Fibroblast of pulmonary artery (primary cell): ENCODE measurements at places on chromosomes 12 and 14.
A peak's percentile ranks its signal among the peaks of the same experiment; 100 is the strongest.

- peak; percentile 88 for DNase-seq
Observed at GRCh38 chr12:1605129-1606020, 11.0 kb upstream of the FBXL14 start.

GRCh38 chr14:96167224-96168148 is 37.2 kb upstream of the BDKRB2 start:
- DNase-seq: peak; percentile 39

DNA sequence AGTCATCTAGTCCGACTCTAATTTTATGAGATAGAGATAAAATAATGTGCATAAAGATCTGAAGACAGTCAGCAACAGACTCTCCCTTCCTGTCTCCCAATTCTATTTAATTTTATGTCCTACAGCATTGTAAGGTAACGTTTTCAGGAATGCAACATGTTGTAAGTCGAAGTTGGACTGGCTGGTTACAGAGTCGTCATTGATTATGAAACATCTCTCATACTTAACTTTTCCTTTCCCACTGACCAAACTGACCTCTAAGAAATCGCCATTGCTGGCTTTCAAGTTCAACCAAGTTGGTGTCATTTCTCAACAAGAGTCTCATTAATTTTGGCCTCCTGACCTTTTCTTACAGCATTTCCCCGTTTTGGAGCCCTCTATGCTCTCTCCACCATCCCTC is 4.9 kb upstream of the RIC8B start:
- DNase-seq: peak; percentile 40

DNA sequence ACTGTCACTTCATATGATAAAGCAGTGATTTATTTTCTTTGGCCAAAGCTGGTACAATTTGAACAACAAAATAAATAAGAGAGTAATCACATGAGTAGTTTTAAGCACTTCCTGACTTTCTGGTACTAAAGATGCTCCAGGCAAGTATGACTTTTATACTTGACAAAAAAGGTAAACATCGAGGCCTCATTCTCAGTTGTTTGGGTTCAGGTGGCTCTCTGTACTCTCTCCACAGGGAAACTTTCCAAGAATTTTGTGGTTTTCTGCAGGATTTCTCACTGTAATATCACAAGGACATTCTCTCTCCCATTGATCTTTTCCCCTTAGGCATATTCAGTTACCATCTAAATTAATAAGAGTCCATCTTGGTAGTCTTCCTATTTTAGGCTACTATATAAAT is 26.6 kb upstream of the KCNC2 start:
- no peak for DNase-seq

DNA sequence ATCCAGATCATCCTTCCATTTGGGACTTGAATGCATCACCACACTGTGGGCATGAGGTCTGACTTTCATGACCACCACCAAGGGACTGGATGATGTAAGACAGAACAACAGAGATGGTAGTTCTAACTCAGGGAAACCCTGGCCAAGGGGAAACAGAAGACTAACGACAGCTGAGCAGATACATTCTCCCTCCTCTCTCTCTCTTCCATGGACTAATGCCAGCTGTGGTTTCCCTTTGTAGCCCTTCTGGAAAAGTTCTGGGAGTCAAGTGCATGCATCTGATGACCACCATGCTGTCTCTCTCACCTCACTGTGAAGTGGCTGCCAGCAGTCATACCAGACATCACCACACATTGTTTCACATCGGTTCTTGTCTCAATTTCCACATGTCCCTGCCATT is 3.4 kb downstream of the TAS2R30 start:
- DNase-seq: no peak

GRCh38 chr14:28116716-28117115 is 649.9 kb upstream of the FOXG1 start:
- DNase-seq: no peak

- no peak for DNase-seq
Observed at GRCh38 chr14:89202413-89203190, 214.4 kb downstream of the FOXN3 start.

GRCh38 chr12:81530352-81530751 is 228.8 kb downstream of the PPFIA2 start:
- peak; percentile 3 for DNase-seq

DNA sequence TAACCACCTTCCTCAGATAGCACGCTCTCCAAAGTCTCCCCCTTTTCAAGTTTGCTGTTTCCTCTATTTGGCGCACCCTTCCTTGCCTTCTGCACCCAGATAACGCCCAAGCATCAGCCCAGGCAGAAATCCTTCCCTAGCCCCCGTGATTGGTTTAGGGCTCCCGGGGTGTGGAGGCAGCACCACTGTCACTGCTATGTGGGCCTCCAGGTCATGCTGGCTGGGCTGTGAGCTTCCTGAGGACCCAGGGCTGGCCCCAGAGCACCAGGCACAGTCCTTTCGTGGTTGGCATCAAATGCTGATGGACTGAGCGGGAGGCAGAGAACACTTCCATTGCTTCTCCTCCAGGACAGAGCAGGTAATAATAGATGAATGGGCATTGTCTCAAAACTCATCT is 311.4 kb downstream of the BCL11B start:
- DNase-seq: no peak

- no peak for DNase-seq
Observed at GRCh38 chr14:48900565-48900964, 685.6 kb downstream of the RPS29 start.

GRCh38 chr12:48193623-48194022 is 9.5 kb downstream of the OR10AD1 start:
- no peak for DNase-seq
